ENCODE measurements at places on chromosomes 5 and 9.

GRCh38 chr5:98363157-98363556 is 410.3 kb upstream of the RGMB start:
- DNase-seq: no peak

GRCh38 chr5:165538065-165538464 is 2032.6 kb downstream of the MAT2B start:
- no peak for DNase-seq

DNA sequence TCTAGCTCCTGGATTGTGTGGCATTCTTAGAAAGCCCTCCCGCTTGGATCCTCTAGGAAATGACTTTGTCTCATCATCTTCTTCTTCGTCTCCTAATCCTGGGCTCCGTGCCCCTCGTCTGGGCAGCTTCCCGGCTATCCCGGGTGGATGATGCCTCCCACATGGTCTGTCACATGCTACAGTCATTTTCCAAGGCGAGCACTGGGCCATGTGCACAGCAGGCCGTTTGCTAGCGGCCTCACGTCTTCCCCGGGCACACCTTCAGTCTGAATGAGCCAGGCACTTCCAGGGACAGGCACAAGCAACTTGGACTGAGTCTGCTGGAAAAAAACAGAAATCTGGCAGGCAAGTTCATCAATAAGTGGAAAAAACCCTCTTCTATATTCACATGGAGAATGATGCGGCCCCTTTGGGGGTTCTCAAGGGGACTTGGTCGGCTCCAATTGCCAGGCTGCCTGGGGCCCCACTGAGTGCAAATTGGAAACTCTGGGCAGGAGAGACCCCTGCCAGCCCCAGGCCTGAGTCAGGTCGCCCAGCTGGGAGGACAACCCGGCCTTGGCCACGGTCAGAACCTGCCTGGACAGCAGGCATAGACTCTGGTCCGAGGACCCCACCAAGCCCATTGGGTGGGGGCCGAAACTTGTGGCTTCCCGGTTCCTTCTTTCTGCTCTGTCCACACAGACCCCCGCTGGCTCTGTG is 11.1 kb upstream of the WNK2 start:
- peak; percentile 54 for DNase-seq

GRCh38 chr9:10255758-10256157 is 357.0 kb downstream of the PTPRD start:
- no peak for DNase-seq

GRCh38 chr9:81083067-81083466 is 606.3 kb downstream of the TLE1 start:
- DNase-seq: no peak

GRCh38 chr5:83547161-83547560 is 75.6 kb downstream of the VCAN start:
- DNase-seq: no peak

DNA sequence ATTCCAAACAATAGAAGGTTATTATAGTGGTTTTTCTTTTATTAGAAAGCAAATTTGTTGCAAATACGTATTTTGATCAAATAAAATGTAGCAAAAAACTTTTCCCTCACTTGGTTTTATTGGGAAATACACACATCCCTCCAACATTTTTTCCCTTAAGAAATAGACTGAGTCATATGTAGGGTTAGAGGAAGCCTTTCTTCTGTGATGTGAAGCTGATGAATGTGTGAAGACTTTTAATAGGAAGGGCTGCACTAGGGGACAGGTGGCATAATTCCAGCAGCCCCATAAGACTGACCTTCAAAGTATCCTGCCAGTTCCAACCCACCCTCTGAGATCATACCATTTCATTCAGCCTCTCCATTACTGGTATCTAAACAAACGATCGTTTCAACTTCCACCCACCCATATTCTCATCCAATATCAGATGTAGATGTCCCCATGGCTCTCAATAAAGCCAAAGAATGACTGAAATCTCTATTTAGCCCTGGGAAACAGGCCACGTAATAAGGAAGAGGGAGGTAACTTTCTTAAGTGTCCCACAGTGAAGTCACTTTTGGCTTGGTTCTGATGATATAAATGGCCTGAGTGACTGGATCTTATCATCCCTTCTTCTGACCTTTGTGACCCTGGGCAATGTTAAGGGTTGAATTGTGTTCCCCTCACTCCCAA is 64.7 kb upstream of the LPAR1 start:
- no peak for DNase-seq

DNA sequence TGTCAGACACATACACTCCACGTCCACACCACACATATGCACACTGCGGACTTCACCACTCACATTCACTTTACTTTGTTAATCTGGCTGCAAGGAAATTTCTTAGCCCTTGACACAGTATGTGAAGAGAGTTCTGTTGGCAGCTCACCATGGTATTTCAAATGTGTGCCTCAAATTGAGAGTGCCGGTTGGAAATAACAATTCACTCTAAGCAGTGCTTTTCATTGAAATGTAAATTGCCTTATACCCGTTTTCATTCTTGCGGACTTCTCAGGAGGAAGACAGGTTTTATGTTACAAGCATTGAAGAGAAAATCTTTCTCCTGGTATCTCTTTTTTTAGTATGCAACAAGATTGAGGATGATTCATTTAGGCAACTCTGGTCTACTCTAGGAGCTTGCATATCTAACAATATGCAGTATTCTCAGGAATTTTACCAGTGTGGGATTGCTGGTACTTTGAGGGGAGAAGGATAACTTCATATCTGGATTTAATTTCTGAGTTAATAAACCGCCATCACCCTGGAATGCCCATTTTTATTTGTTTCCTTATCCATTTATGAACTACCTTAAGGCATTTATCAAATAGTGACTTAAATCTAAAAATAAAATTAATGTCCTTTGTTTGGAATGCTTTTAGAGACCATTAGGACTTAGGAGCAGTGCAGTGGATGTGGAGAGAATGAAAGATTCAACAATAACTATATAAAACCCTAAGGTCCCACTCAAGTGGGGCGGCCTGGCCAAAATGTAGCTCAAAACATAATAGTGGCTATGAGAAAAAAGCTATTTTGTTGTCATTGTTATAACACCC is 87.0 kb downstream of the IQGAP2 start:
- no peak for DNase-seq
